CD4-positive, alpha-beta T cell treated with Interleukin-6 for 4 hours (primary cell): ENCODE measurements at places on chromosomes 11 and 22.

- DNase-seq = no peak
Observed at GRCh38 chr11:26493616-26494015, 78.4 kb downstream of the MUC15 start.

DNA sequence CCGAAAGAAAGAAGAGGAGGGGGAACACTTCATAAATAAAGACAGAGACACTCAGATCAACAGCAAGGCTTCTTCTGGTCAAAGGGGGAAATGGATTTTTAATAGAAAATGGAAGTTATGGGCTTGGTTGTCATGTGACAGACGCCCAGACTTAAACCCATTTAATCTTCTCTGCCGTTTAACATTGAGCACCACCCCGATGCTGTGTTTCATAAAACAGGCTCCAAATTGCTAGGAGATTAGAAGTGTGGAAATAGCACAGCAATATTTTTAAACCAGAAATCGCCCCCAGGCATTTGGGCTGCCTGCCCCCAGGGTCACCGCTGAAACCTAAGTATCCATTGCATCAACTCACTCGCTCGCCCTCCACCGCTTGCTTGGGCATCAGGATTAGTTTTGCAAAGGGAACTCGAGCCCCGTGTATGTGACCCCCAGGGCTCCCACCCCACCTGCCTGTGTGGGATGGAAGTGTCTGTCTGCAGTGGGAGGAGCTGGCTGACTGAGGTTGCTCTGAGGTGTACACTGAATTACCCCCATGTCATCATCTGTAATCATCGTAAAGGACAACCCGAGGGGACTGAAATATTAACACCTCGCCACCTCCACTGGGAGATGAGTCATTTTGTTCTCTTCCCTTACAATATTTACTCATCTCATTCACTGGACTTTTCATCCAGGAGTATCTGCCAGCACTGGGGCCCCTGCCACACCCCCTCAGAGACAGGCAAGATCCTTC is 10.7 kb downstream of the DSCAML1 start:
- no peak for DNase-seq

DNA sequence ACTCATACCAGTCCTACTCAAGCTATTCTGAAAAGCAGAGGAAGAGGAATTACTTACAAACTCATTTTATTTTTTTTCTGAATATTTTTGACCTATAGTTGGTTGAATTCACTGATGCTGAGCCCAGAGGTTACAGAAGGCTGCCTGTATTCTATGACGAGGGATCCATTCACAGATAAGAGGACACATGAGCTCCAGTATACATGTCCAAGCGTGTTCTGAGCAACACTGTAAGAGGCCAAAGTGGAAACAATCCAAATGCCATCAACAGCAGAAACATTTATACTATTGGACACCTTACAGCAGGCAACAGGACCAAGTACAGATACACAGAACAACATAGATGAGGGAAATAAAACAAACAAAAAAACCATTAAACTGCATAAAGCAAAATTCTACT is 10.3 kb downstream of the KDM4E start:
- no peak for DNase-seq

GRCh38 chr11:45899448-45900174 is 7.5 kb downstream of the FREY1 start:
- DNase-seq = peak; percentile 61

GRCh38 chr11:86506235-86506634 is 131.5 kb downstream of the CCDC81 start:
- DNase-seq = no peak

GRCh38 chr11:15765530-15765929 is 590.8 kb downstream of the SOX6 start:
- no peak for DNase-seq

DNA sequence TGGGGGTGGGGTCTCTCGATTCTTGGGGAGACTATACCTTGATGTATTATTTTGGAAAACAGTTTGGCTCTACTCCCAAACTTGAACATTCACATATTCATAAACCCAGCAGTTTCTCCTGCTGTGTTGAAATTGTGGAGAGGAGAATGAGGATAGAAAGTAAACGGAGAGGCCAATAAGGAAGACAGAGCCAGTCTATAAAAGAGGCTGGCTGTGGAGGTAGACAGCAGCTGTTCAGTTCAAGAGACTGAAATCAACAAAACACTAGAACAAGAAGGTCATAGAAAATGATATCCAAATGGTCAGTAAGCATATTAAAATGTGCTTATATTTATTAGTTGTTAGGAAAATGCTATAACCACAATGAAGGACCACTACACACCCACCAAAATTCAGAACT is 1.9 kb upstream of the MOGAT2 start:
- DNase-seq = no peak

GRCh38 chr11:18650353-18650752 is 16.2 kb upstream of the SPTY2D1 start:
- DNase-seq = no peak

DNA sequence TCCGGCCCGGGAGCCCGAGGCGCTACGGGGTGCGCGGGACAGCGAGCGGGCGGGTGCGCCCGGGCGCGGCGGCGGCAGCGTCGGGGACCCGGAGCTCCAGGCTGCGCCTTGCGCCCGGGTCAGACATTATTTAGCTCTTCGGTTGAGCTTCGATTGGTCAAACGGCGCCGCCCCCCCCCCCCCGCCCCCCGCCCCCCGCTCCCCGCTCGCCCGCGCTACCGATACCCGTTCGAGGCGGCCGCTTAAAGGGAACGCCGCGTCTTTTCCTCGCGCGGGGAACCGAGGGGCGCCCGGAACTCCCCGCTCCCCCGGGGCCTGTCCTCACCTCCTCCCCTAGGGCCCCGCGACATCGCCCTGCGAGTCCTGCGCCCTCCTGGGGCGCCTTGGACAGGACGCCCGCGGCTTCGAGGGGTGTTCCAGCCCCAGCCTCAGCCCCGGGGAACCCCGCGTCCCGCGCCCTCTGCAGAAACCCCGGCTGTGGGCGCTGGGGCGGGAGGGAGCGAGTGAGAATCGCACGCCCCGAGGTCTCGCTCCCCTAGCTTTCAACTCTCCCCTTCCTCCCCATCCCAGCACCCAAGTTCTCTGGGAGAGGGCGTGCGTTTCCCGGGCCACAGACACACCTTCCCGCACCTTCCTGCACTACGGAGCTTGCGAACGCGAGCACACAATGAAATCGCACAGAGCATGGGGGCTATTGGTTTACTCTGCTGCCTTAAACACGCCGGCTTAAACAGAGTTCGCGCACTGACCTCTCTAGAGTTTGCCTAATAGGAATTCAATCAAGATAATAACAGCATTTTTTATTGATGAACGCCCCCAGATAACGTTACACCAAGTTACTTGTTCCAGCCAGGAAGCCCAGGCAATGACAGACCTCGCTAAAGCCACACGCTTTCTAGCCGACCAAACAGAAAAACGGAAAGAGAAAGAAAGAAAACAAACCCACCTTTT is at the start of gene BDNF:
BDNF (minus strand) TSS at position 105 of the 951 bp plus-strand sequence. CDS start 41,891 bp downstream, outside the sequence.
- DNase-seq = no peak

GRCh38 chr11:99020352-99021225 is at the start of gene CNTN5:
Gene CNTN5, plus strand, starts transcription at chr11:99020949.
- DNase-seq = peak; percentile 4

GRCh38 chr22:26883393-26883792 is 226.0 kb downstream of the MIAT start:
- DNase-seq = no peak

GRCh38 chr11:61507962-61508861 is at the start of gene LRRC10B:
Gene LRRC10B, plus strand, starts transcription at chr11:61508749. Its CDS starts 250 bp downstream, at chr11:61508999.
- DNase-seq = peak; percentile 16

- no peak for DNase-seq
Observed at GRCh38 chr22:49076300-49077035, 751.2 kb downstream of the BRD1 start.

DNA sequence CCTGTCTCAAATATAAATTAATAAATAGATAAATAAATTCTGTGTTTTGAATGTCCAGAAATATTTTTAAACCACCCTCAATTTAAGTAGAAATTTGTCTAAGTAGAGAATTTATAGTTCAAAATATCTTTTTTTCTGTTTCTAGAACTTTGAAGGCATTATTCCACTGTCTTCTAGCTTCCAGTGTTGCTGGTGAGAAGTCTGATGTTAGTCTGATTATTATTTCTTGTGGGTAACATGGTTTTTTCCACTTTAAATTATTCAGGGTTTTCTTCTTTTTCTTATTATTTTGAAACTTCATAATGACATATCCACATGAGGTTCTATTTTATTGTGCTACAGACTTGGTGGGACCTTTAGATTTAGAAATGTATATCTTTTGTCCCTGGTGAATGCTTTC is 46.4 kb upstream of the HEPHL1 start:
- no peak for DNase-seq
